ENCODE measurements at places on chromosomes 1 and 21.

GRCh38 chr1:30801771-30802198, 44.2 kb upstream of the LAPTM5 start:
- peak; percentile 76 for DNase-seq

DNA sequence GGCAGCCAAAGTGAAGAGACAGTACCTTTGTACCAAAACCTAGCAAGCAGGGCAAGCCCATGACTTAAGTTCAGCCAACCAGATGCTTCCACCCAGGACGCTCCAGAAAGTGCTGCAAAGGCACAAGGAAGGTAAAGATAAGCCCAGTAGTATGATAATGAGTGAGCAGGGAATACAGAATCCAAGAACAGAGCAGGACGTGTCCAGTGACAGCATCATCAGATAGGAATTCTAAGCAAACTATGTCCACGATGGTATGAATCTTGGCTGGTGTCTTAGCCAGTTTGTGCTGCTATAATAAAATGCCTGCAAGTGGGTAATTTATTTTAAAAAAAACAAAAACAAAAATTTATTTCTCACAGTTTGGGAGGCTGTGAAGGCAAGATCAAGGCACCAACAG, 13.6 kb downstream of the GJA4 start:
- no peak for DNase-seq

- no peak for DNase-seq
These were observed 162.4 kb upstream of the POU3F1 start for GRCh38 chr1:38208716-38209632.

DNA sequence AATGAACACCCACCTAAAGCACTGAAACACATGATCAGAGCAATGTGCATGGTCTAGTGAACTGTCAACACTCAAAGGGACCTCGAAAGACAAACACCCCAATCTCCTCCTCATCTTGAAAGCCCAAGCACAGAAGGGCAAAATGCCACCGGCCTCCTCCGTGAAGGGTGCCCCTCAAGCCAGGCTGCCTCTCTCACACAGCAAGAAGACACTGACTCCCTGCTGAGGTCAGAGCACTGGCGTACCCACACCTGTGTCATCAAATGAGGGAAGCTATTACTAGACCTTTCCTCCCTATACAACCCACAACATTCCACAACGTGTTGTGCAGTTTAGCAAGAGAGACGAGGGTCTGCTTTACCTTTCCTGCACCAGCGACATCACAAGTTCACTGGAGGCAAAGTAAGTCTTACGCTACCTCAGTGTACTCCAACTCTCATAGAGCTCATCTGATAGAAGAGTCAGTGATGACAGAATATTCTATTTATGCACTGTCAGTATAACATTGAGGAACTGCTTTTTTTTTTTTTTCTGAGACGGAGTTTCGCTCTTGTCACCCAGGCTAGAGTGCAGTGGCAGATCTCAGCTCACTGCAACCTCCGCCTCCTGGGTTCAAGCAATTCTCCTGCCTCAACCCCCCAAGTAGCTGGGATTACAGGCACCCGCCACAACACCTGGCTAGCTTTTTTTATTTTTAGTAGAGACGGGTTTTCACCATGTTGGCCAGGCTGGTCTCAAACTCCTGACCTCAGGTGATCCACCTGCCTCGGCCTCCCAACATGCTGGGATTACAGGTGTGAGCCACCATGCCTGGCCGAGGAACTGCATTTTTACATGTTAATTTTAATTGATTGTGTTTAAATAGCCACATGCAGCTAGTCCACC, 3.3 kb downstream of the SH3BP5L start:
- DNase-seq = no peak

DNA sequence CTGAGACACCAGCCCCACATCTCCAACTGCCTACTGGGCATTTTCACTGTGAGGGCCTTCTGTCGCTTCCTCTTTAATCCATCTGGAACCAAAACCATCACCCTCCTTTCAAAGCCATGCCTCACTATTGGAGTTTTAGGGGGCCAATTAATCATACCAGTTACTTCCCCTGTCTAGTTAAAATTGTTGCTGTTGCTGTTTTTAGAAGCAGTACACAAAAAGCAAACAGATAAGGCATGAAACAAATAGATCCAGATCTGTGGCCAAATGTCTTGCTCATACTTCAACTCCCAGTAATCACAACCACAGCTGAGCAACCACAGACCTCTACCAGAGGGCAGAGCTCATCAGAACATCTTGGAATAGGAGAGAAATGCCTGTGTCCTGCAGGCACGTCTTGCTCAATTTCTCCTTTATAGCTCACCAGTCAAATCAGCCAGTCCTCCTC, 133.8 kb upstream of the C1orf105 start:
- peak; percentile 53 for DNase-seq

DNA sequence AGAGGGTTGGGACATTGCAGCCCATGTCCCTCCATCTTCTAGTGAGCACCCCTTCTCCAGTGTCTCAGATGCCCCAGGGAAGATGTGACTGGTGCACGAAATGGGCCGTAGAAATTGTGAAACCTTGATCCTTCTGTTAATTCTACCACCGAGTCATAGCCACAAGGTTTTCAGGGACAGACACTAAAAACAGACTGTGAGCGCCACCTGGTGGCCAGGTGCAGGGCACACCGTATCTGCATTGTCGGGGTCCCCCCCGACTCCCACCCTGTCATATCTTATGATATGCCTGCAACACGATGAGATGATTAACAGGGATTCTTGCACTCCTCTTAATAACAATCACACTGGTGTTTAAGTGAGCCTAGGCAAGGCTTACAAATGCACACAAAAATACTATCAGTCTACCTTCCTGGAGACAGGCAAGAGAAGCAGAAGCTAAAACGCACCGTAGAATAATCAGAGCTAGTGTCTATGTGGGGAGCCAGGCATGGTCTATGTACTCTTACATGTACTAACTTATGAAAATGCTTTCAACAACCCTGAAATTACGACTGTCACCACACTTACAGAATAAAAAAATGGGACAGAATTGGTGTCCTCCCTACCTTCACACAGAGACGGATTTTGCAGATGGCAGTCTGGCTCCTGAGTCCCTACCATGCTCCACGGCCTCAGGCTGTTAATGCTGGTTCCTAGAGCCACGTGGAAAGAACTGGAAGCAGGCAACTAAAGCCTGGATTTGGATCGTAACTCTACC, 57.9 kb downstream of the FHAD1 start:
- peak; percentile 65 for DNase-seq

DNA sequence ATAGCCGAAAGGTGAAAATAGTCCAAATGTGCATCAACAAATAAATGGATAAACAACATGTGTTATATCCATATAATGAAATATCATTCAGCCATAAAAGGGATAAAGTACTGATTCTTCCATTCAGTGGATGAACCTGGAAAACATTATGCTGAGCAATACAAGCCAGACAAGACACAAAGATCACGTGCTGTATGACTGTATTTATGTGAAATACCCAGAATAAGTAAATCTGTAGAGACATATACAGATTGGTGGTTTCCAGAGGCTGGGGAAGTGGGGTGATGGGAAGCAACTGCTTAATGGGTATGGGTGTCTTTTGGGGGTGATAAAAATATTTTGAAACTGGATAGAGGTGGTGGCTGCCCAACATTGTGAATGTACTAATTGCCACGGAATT, 13.3 kb upstream of the GSTM4 start:
- no peak for DNase-seq

DNA sequence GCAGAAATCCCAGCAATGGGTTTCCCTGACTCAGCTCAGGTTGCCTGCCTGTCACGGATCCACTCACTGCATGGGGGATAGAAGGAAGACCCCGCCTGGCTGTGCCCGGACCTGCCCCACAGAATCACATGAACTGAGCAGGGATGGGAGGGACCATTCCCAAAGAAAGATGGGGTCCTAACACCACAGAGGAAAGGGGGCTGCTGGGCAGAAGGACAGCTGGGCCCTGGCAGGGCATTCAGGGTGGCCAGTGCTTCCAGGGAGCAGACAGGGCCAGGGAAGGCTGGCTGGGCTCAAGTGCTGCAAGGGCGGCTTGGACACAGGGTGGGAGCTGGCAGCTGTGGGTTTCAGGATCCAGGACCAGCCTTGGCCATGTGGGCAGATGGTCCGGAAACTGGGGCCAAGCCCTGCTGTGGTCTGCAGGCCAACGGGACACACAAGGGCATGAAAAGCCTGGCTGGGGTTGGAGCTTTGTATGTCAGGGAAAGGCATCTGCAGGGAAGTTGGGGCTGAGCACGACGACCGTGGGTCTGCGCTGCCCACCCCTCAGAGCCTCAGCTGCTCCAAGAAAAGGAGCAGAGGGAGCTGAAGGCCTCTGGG, 723.9 kb downstream of the PTPRU start:
- DNase-seq = no peak

DNA sequence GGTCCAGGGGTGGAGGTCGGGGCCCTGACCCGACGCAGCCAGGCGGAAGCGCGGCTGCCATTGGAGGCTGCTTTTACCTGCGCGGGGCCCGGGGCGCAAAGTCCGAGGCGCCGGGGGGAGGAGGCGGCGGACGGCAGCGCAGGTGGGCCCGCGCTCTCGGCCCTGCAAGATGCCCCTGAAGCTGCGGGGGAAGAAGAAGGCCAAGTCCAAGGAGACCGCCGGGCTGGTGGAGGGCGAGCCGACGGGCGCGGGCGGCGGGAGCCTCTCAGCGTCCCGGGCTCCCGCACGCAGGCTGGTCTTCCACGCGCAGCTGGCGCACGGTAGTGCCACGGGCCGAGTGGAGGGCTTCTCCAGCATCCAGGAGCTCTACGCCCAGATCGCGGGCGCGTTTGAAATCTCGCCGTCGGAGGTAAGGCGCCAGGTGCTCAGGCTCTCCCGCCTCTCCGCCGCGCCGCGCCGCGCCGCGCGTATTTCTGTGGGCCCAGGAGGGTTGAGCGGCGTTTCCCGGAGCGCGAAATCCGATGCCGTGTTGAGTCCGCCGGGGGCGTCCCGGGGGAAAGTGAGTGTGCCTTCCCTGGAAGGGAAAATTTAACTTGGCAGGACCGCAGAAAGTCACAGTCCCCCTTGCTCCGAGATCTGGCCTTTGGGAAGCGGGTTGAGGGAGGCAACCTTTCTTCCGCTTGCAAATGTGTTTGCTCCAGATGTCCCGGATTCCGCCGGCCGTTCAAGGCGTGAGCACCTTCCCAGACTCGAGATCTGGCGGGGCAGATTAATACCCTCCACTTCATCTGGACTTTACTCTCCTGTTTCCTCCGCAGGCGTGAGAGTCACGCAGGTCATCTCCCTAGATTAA, at the start of gene GIPC2:
Gene GIPC2, plus strand, starts transcription at position 41 of the 853 bp plus-strand sequence. Its CDS starts 129 bp downstream, at position 170.
- no peak for DNase-seq

Measured in activated CD4-positive, alpha-beta T cell treated with anti-CD3 and anti-CD28 coated beads, Interleukin-2, amount 50 U/mL, for 16 hours (primary cell).